ENCODE measurements at places on chromosomes 1 and 21.

- no peak for DNase-seq
Measured at GRCh38 chr1:115762779-115763178, 5.7 kb downstream of the CASQ2 start.

DNA sequence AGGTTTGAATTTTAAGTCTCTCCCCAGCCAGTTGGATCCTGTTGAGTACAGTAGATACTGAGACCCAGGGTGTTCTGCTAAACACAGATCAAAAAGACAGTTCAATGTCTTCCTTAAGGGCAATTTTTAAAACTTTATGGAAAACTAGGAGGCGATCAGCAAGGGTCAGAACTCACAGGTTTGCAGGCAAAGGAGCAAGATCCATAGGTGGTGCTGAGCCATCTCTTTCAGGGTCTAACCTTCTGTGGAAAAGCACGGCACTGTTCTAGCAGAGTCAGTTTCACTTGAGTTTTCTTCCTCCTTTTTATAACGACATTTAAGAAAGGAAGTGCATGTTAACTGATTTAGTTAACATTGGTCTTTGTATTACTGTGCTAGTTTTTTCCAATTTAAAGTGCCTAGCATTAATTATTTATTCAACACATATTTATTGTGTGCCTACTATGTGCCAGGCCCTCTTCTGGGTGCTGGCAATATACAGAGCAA is at the start of gene CD84:
TSS of gene CD84 (minus strand) at position 281 of the 486 bp plus-strand sequence. CDS start at position 222, 59 bp downstream.
- no peak for DNase-seq

DNA sequence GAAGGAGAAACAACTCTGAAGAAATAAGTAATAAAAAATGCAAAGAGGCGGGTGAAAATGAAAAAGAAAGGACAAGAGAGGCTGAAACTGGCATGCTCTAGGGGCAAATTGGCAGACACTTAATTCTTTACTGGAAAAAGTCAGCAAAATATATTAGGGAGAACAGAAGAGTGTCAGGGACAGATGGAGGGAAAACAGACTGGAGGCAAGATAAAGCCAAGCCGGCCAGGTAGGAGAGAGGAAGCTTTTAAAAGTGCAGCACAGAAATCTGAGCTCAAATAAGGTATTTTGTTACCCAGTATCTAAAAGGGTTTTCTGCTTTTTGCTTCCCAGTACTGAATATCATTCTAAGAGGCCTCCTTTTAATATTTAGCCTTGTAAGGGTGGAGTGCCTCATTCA is 339.3 kb downstream of the PAPPA2 start:
- DNase-seq, result no peak

DNA sequence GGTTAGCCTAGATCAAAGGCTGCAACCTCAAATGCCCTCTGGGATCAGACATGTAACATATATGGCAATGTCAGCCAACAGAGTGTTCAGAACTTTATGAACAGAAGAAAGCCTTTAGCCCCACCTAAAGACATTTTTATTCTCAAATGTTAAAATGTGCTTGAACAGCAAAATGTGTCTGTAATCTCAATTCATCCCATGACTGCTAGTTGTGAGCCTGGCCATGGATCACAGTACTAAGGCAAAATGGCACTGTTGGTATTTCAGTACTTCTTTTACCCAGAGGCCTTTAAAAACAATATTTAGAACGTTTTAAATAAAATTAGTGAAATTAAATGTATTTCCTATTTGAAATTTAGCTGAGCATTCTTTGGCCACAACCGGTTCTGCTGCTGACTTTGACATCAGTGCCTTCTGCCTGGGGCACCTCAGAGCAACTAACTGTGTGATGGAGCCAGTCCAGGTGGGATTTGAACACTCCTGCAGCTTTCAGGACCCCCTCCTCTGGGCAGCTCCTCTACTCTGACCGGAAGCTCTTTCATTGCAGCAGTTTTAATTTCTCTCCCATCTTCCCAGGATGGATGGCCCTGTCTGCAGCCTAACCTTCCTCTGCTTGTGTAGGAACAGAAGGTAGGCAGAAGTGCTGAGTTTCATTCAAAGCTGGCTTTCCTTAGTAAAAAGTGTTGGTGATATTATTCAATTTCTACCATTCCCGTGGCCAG is 68.3 kb upstream of the NFIA start:
- no peak for DNase-seq

- DNase-seq, result no peak
Measured at GRCh38 chr21:14678973-14679574, 133.0 kb upstream of the SAMSN1 start.

Measured in BE2C (cell line).